ENCODE measurements at places on chromosomes 3 and 15.
A peak's percentile ranks its signal among the peaks of the same experiment; 100 is the strongest.

DNA sequence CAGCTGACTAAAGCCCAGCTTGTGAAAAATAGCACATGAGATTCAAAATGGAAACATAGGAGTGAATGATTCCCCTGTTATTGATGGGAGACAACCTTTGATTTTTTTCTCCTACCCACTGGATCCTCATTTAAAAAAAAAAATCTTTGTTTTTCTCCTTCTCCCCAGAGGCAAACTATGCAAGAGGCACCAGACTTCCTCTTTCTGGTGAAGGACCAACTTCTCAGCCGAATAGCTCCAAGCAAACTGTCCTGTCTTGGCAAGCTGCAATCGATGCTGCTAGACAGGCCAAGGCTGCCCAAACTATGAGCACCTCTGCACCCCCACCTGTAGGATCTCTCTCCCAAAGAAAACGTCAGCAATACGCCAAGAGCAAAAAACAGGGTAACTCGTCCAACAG, 2.6 kb downstream of the CACNA1D start:
- DNase-seq, result no peak

- DNase-seq, result no peak
Observed at GRCh38 chr3:115537669-115538068, 85.6 kb upstream of the GAP43 start.

GRCh38 chr3:146308222-146308621, 57.3 kb upstream of the PLSCR4 start:
- DNase-seq, result peak; percentile 83

DNA sequence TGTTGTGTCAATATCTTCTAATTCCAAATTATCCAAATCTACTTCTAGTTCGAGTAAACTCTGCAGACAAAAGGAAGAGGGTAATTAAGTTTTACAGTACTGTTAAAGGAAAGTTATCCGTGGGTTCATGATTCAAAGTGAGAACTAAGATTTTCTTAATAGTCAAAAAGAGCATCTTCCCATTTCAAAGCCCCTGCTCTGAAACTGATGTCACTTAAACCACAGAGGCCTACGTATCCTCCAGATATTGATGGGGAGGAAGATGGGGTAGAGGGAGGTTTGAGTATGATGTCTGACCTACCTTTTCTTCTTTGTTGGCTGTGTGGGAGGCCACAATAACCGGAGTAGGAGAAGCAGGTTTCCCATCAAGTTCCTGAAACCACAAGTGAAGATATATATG, 14.1 kb downstream of the MRPS22 start:
- no peak for DNase-seq

DNA sequence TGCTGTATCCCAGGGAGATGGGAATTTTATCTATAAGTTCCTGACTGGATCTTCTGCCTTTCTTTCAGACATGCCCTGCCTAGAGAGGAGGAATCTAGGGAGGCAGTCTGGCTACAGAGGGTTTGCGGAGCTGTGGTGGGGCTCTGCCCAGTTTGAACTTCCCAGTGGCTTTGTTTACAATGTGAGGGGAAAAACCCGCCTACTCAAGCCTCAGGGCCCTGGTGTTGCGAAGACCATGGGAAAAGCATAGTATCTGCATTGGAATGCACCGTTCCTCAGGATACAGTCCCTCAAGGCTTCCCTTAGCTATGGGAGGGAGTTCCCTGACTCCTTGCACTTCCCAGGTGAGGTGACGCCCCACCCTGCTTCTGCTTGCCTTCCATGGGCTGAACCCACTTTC, 168.7 kb downstream of the TMEM108 start:
- no peak for DNase-seq

DNA sequence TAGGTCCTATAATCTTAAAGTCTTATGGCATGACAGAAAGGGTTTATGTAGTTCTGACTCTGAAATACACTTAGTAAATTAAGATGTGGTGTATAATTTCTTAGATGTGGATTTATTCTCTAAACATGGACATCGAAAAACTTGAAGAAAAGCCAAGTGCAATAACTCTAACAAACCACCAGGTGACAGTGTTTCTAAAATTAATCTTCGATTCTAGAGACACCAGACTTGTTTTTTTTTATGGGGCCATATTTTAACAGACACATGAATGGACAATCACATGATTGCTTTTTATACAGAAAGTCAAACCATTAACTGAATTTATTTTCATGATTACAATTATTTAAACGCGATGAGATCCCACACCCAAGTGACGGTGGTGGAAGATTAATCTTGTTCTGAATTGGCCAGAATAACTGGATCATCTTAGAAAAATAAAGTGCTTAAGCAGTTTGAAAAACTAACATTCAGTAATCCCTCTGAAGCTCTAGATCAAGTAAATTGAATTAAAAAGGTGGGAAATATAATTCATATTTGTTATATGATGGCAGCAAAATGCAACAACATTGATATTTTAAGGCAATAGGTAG, 305.1 kb downstream of the LSAMP start:
- peak; percentile 40 for DNase-seq

GRCh38 chr3:27357665-27358258, 11.4 kb downstream of the NEK10 start:
- peak; percentile 54 for DNase-seq

- no peak for DNase-seq
Observed at GRCh38 chr3:60847791-60848190, 403.5 kb downstream of the FHIT start.

- no peak for DNase-seq
Observed at GRCh38 chr3:32865383-32865782, 47.6 kb downstream of the TRIM71 start.

GRCh38 chr3:128497305-128498126, 4.5 kb upstream of the GATA2 start:
- no peak for DNase-seq

GRCh38 chr3:171286580-171287249, 173.5 kb downstream of the TNIK start:
- peak; percentile 40 for DNase-seq

- DNase-seq, result no peak
Observed at GRCh38 chr3:56810577-56811545, 9.1 kb upstream of the ARHGEF3 start.

DNA sequence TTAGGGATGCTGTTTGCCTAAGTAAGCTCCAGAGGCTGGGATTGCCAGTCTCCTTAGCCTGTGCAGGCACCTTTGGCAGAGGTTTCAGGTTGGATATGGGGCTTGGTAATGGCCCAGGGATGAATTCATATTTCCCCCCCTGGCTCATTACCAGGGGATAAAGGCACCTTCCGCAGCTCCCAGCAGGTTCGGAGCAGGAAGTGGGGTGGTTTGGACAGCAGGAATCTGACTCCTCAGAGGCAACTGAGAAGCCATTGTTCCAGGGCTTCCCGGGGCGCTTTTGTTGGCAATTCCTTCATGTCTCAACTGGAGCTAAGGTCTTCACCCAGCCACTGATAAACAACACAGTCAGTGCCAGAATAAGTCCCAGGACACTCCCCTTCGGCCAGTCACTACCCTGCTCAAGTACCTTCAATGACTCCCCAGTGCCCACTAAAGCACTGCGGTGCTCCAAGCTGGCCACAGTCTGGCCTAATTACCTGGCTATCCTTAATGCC, 85.3 kb upstream of the SLC6A6 start:
- no peak for DNase-seq

DNA sequence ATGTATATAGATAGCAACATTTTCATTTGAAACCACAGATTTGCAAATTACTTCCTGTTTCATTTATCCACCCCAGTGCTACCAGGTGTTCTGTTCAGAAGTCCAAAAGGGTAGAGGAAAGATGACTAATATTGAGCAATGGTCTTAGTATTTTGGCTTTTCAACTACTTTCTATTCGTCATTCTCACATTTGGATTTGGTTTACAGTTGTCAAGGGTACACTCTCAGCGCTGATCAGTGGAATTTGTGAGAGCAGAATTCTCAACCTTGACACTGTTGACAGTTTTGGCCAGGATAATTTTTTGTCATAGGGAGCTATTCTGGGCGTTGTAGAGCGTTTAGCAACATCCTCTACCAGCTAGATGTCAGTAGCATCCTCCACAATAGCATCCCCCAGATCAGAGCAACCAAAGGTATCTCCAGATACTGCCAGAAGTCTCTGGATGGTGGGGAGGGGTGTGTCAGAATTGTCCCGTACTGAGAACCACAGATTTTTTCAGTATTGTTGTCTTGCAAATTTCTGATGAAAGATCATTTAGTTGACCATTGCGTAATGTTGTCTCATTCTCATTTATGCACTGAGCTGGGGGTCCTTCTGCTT, 4.2 kb downstream of the HMCES start:
- DNase-seq, result peak; percentile 43

- no peak for DNase-seq
Observed at GRCh38 chr3:159559771-159560170, 428.9 kb upstream of the IL12A start.

- no peak for DNase-seq
Observed at GRCh38 chr3:123064914-123065313, 1.9 kb upstream of the PDIA5 start.

GRCh38 chr3:46939578-46940445, 36.7 kb downstream of the CCDC12 start:
- DNase-seq, result no peak

DNA sequence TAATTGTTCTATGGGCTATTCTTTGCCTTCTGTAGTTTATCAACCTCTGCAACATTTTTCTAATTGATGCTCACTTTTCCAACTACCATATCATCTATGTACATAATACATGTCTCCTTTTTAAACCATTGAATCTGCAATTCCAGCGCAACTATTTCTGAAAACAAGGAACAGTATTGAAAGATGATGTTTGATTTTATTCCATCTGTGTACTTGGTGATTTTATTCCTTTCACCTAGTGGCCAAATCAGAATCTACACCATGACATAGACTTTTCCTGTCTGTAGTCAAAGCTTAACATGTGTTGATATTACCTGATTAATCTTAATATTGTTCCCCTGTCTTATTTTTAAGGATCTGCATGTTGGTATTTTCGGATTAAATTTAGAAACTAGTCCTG, 13.0 kb downstream of the NKTR start:
- no peak for DNase-seq

GRCh38 chr3:71414189-71414927, 169.2 kb downstream of the FOXP1 start:
- DNase-seq, result no peak

GRCh38 chr3:164390046-164390445, 688.2 kb downstream of the SI start:
- no peak for DNase-seq

DNA sequence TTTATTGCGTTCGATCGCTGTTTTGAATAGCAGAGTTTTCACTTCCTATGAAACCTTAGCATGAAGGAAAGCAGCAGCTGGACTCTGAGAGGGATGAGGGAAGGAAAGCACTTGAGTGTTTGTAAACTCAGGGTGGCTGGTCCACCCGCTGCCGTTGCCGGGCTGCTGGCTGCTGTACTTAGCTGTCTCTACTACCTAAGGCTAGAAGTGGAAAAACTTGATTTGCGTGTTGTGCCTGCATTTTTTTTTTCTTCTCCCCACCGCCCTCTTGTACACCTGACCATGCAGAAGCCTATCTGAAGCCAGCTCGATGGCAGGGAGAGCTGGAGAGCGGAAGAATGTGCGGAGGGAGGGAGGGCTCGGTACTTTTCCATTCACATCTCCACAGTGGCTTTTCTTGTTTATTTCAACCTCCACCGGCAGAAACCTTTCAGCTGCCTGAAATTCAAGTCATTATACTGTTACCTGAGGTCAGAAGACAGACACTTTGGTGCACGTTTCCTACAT, 4.8 kb upstream of the BCL6 start:
- DNase-seq, result no peak

DNA sequence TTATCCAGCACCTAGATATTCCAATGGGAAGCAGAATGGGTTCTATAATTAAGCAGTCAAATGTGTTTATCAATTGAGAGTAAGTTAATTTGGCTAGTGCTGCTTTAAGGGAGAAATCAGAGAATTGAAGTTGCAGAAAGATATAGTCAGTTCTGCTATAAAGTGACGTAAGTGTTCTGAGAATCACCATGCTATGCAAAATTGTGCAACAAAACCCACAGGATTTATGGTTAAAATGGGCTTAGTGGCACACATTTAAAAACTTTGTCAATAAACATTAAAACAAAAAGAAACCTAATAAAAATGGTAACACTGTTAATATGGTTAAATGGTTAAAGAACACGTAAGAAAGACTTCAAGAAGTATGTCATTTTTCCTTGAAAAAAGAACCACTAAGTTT, 74.5 kb downstream of the TMEM108 start:
- peak; percentile 27 for DNase-seq

GRCh38 chr15:100373942-100374341, 32.2 kb upstream of the ADAMTS17 start:
- DNase-seq, result no peak

All from fibroblast of skin of abdomen (primary cell).